ENCODE measurements at places on chromosomes 7 and 10.

GRCh38 chr7:81525841-81526240, 244.0 kb downstream of the HGF start:
- no peak for DNase-seq

GRCh38 chr7:130723784-130724183, 10.2 kb downstream of the KLF14 start:
- DNase-seq, result no peak

DNA sequence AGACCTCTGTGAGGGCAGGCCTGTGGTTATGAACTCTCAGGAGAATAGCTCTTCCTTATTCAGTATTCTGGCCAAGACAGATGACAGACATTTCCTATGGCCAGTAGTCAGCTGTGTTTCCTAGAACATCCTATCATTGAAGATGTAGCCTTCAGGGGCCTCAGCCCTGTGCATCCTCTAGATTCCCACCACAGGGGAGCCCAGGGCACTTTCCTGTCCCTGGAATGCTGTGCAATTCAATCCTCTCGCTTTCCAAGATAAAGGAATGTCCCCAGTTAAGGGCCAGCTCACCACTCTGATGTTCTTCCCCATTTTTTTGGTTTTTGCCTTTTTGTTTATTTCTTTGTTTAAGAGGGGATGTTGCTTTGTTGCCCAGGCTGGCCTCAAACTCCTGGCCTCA, 578.8 kb upstream of the C7orf33 start:
- no peak for DNase-seq

GRCh38 chr7:82142263-82142864, 301.2 kb downstream of the CACNA2D1 start:
- DNase-seq, result no peak

DNA sequence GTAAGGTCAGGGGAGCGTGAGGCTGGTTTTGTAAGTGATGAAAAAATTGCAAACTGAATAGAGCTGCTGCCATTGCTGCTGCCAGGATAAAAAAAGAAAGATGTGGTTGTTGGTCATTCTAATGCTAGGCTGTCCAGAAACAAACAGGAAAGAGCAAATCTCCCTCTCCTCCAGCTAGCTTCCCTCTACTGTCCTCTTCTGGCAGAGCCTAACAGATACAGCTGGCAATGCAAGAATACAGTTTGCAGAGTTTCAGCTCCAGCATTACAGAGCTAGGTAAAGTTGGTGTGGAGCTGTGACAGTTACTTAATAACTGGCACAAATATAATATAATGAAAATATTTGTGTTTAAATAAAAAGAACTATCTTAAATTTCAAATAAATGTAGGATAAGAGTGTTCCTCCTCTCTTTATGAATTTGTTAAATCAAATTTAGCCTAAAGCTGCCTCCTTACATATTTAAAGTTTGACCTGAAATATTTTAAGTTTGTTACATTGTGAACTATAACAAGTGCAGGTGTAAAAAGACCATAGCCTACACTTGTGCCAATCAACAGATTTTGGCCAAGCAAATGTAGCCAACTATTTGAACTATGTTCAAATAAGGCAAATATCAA, 407.7 kb downstream of the SH2D4B start:
- DNase-seq, result no peak

GRCh38 chr7:50085344-50085743, 7.7 kb downstream of the ZPBP start:
- no peak for DNase-seq

- DNase-seq, result no peak
Observed at GRCh38 chr10:97812696-97813095, 36.9 kb upstream of the GOLGA7B start.

GRCh38 chr10:117164592-117165537, 26.8 kb upstream of the VAX1 start:
- DNase-seq, result no peak

DNA sequence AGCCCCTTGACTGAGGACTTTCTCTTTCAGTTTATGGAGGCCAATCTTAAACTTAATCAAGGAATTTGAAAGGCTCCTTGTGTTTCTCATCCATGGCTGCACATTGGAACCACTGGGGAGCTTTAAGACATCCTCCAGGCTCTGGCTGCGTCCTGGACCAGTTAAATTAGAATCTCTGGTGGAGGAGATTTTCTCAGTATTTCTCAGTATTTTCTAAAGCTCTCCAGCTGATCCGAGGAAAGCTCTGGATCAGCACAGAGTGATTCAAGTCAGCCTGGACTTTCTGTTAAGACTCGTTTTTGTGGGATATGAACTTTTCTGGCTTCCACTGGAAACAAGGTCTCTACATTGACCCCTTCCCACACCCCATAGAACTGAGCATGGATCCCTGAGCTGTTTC, 249.8 kb downstream of the STK31 start:
- no peak for DNase-seq

DNA sequence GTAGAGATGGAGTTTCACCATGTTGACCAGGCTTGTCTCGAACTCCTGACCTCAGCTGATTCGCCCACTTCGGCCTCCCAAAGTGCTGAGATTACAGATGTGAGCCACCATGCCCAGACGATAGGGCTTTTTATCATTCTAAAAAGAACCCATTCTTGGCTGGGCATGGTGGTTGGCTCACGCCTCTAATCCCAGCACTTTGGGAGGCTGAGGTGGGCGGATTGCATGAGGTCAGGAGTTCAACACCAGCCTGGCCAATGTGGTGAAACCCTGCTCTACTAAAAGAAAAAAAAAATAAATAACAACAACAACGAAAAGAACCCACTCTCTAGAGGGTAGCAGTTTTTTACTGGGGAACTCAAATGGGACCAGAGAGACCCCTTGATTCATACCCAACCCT, 112.7 kb downstream of the PLXDC2 start:
- DNase-seq, result no peak

DNA sequence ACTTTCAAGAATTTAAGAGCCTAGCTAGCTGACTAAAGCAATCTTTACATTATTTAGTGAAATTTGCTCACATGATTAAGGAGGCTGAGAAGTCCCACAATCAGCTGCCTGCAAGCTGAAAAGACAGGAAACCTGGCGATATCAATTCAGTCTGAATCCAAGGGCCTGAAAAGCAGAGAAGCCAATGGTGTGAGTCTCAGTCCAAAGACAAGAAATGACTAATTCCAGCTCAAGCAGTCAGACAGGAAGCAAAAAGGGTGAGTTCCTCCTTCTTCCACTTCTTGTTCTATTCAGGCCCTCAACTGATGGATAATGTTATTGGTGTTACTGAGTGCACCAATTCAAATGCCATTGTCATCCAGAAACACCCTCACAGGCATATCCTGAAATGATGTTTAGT, 1231.6 kb upstream of the CELF2 start:
- DNase-seq, result no peak

- no peak for DNase-seq
Observed at GRCh38 chr7:1560620-1561031, 4.6 kb upstream of the TMEM184A start.

DNA sequence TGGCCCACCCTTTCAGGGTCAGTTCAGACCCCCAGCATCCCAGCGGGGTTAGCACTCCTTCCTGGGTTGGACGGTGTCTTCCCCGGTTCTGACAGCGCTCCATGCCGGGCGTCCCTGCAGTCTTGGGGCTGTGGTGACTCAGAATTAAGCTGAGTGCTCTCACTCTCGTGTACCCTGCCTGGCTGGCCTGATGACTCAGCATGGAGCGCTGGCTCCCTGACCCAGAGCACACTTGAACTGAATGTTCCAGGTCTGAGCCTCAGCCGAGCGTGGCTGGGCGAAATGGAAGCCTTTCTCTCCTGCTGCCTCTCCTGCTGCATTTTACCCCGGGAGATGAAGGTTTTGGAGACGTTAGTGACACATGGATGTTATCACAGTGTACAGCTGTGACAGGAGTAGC, 7.1 kb downstream of the BAG3 start:
- no peak for DNase-seq

DNA sequence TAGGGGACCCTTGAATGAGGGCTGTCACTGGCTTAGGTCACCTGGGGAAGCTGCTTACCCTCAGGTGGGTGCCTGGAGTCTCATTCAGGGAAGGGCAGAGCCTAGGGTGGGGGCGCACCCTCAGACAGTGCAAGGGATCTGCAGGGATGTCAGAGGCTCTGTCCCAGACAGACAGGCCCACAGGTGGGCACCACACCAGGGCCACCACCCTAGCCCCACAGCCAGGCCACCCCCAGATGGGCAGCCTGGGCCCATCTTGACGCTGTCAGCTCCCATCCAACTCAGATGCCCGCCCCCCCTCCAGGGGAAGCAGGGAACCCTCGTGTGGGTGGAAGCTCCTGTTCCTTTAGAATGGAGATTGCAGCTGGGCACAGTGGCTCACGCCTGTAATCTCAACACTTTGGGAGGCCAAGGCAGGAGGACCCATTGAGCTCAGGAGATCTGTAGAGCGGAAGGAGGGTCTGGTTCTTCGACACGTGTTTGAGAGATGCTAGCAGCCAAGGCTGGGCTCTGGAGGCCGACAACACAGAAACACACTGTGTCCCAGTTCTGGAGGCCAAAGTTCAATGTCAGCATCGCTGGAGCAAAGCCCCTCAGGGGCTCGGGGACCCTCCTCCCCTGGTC, 58.5 kb upstream of the DNAJB6 start:
- DNase-seq, result no peak

DNA sequence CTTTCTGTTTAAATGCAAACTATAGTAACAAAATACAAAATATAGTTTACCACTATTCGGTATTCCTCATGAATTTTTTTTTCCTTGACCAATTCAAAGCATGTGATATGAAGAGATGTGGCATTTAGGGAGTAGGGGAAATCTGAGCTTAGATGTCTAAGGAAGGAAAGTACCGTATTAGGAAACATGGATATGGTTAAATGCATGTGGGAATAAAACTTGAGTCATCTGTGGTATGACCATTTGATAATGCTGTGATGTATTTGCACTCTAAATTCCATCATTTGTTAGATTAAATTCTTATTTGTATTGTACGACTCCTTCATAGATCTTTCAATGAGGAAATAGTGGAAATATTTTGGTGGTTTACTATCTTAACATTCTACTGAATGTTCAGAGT, 19.7 kb downstream of the AHR start:
- no peak for DNase-seq

DNA sequence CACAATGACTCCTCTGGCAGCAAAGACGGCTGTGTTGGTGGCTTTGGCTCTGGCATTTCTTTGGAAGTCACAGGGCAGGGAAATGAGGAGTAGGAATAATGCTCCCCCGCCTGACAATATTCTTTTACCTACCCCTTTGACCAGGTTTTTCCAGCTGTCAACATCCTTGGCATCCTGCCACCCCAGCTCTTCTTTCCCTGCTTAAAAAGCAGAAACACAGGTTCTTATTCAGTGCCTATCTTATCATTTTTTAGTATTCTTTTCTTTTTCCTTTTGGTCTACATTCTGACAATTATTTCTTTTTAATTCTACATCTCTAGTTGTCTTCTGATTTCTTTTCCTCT, 97.7 kb downstream of the CREB5 start:
- DNase-seq, result no peak

GRCh38 chr10:122391875-122392274, 17.4 kb downstream of the PLEKHA1 start:
- no peak for DNase-seq

- DNase-seq, result no peak
Observed at GRCh38 chr7:85004402-85004801, 182.5 kb downstream of the SEMA3D start.

GRCh38 chr10:84542522-84543490, 214.4 kb downstream of the CCSER2 start:
- DNase-seq, result no peak

- no peak for DNase-seq
Observed at GRCh38 chr7:44962483-44963251, 16.1 kb downstream of the MYO1G start.

DNA sequence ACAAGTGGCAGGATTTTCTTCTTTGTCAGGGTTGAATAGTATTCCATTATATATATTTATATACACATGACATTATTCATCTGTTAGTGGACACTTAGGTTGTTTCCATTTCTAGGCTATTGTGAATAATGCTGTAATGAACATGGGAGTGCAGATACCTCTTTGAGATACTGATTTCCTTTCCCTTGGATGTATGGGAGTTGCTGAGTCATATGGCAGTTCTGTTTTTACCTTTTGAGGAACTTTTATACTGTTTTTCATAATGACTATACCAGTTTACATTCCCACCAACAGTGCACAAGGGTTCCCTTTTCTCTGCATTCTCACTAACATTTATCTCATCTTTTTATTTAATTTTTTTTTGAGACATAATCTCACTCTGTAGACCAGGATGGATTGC, 1.8 kb upstream of the CLCN1 start:
- DNase-seq, result no peak

GRCh38 chr7:54995166-54995565, 23.7 kb upstream of the EGFR start:
- DNase-seq, result no peak

DNA sequence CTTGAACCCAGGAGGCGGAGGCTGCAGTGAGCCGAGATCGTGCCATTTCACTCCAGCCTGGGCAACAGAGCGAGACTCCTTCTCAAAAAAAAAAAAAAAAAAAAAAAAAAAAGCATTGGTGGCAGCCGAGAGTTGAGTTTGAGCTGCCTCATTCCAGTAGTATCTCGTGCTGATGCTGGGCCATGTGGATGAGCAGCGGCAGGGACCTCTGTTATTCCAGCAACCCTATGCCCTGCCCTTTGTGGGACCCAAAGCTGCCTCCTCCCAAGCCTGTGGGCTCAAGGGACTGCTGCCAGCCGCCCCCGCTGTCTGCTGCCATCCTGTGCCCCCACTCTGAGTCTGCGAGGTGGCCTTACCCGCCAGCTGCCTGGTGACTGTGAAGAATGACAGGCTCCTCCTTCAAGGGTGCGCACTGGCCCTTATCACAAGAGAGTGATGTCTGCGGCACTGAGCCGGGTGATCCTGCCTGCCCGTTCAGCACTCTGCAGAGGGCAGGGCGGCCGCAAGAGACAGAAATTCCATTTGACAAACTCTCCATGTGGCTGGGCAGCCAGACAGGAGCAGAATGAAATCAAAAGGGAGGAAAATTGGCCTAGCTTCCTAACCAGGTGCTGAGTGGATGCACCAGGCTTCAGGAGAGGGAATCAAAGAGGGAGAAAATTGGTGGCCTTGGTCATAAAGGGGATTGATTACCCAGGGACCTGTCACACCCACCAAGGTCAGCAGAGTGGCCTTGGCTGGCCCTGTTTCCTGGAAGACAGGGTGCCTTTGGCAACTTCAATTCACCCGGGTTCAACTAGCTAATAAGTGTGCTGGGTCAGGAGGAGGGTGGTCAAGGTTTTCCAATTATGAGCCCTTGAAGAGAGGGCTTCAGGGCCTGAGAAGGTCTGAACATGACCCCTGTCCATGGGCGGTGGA, 65.3 kb upstream of the ZMIZ1 start:
- no peak for DNase-seq

- no peak for DNase-seq
Observed at GRCh38 chr7:91263384-91264045, 718 bp upstream of the FZD1 start.

- DNase-seq, result no peak
Observed at GRCh38 chr10:111890046-111890445, 293.5 kb downstream of the GPAM start.

DNA sequence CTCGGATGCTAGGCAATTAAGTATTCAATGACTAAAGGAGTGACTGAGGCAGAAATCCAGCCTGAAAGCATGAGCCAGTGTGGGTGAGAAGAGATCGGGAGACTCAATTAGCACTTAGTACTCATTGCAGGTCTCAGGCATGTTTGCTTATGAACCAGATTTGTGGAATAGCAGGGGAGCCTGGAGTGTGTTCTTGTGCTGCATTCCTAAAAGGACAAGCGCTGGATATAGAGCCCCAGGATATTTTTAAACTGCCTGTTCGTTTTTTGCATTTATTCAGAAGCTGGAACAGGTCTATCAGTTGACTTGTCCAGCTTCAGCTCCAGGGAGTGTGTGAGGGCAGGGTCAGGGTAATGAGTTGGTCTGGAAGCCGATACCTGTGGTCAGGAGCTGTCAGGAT, 120.3 kb downstream of the BMPER start:
- DNase-seq, result no peak

- DNase-seq, result no peak
Observed at GRCh38 chr10:6553937-6554336, 26.1 kb downstream of the PRKCQ start.

Measured in CD4-positive, alpha-beta T cell treated with Interleukin-12 subunit alpha and Interleukin-12 subunit beta, for 1 hour (primary cell).